ENCODE measurements at places on chromosomes 3 and 15.

GRCh38 chr3:8482960-8483665 is 18.5 kb upstream of the LMCD1 start:
- peak; percentile 71 for DNase-seq

- DNase-seq = no peak
Observed at GRCh38 chr15:70048578-70049514, 48.9 kb downstream of the TLE3 start.

DNA sequence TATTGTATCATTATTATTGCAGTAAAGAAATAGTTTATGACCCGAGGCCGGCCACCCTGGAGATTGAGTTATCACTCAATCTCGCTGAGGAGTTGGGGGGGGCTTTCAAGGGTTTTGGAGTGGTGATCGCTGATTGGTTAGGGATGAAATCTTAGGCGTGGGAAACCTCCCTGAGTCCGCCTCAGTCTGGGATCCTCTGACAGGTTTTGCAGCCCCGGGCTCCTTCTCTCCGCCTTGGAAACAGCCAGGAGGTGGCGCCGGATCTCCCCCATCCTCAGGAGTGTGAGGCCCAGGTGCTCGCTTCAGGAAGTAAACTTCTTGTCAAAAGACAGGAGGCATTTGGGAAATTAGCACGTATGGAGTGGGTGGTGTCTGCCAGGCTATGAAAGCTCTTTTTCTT is 41.1 kb upstream of the SEC61A1 start:
- no peak for DNase-seq

GRCh38 chr15:99692825-99693224 is 40.4 kb downstream of the LYSMD4 start:
- DNase-seq = no peak

DNA sequence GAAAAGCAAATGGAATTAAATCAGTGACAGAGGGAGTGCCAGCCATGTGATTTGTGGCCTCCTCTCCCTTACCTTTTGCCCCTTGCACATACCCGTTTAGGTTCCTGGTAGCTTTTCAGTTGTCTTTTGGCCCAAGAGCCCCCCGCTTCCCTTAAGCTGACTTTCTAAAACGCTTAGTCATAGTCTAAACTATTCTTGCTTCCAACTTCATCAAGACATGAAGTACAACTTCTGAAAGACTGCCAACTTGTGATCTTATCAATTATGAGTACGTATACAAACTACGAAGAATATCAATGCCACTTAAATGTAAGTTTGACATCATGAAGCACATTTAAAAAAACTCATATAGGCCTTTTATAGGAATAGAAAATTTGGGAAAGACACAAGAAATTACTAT is 61.9 kb downstream of the EIF3J start:
- DNase-seq = no peak

GRCh38 chr15:56992725-56993124 is 74.3 kb downstream of the TCF12 start:
- DNase-seq = no peak

DNA sequence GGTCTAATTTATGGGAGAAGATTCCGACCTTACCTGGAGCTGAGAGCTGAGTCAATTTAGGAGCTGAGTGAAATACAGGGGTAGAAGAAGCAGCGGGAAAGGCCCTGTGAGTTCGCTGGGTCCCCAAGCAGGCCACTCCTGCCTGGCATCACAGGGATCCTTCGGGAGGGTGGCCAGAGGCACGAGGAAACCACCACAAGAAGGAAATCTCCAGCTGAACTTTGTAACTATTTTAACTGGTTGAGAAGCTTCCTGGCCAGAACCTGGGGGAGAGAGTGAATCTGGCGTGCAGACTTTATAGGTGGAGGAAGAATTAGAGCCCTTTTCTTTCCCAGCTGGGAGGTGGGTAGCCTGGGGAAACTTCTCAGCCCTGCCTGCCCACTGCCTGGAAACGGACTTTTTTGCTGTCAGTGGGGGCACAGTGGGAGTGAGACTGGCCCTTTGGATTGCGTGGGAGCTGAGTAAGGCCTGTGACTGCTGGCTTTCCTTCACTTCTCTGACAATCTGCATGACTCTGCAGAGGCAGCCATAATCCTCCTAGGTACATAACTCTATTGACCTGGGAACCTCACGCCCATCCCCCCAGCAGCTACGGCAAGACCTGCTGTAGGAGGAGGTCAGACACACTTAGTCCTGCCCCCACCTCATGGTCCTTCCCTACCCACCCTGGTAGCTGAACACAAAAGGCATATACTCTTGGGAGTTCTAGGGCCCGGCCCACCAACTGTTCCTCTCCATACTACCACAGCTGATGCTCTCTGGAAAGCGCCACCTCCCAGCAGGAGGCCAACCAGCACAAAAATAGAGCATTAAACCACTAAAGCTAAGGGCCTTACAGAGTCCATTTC is 340.7 kb downstream of the CNTN3 start:
- no peak for DNase-seq

- no peak for DNase-seq
Observed at GRCh38 chr3:11390411-11391131, 118.4 kb downstream of the ATG7 start.

GRCh38 chr3:95246413-95246812 is 1183.6 kb downstream of the NSUN3 start:
- no peak for DNase-seq

GRCh38 chr15:101203029-101203573 is 48.7 kb downstream of the CHSY1 start:
- no peak for DNase-seq

- no peak for DNase-seq
Observed at GRCh38 chr3:124439603-124440002, 290.6 kb upstream of the UMPS start.

DNA sequence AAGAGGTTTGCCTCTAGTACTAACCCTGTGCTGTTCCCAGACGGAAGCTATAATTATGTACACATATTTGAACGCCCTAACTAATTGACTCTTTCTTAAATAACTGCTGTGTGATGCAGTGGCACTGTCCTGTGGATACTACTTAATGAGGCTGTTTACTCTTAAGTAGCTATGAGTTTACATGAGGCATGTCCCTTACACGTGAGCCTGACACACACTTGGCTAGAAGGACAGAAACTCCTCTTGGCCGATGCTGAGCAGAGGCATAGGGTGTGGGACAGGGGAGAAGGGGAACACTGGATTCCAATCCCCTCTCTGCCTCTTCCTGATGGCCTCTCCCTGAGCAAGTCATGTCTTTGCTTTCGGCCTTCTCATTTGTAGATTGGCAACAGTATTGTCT is 21.9 kb downstream of the EHD4 start:
- DNase-seq = no peak

DNA sequence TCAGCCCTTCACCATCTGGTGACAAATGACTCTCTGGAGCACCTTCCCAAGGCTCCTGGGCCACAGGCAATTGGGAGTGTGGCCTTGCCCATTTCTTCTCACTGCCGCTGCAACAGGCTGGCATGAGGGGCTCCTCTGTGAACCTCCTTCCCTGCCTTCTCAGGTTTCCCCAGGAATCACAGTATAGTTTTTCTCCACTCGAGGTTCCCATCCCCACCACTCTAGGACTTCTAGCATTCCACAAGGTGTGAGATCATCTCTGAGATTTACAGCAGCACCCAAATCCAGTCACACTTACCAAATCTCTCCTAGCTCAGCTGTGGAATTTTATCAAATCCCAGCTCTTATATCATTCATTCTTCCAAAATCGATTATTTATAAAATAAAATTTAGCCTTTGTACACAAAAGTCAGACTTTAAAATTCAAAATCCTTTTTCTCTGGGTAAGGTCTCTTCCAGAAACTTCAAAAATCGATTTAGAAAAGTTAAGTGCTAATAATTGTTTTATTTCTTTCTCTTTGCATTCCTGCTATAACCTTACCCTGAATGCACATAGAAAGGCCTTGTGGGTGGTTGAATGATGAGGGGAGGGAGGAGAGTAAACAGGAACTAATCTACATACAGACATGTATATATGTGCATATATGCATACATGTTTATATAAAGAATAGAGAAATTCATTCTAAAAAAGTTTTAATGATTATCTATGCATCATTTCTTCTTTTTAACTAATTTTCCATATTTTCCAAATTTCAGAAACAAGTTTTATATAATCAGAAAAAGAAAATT is 18.9 kb upstream of the ATP13A4 start:
- no peak for DNase-seq

DNA sequence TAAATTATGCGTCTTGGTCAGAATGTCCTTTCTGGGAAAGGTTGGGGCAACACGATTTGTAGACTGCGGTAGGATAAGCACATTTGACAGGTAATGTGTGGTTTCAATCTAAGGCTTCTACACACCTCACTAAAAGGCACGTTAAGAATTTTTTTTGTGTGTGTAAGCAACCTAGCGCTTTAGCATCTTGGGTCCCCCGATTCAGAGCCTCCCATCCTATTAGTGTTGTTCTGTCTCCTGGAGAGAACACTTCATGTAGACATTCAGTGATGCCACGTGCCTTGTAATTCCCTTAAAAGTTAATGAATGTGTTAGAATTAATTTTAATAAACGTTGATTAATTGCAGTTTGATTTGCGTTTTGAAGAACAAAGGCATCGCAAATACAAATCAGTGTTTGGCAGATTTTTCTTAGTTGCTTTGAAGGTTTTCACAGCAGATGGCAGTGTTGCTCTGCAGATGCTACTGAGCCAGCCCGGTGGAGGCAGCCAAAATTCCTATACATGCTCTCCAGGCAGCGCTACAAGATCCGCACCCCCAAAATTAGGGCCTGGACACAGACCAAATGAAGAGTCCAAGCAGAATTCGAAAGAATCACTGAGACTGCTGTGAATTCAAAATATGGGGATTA is 63.5 kb downstream of the OTOL1 start:
- DNase-seq = no peak

GRCh38 chr15:95174301-95175259 is 943.2 kb downstream of the MCTP2 start:
- no peak for DNase-seq

GRCh38 chr3:89877230-89877629 is 769.8 kb downstream of the EPHA3 start:
- no peak for DNase-seq

GRCh38 chr15:57251308-57251707 is 125.0 kb upstream of the CGNL1 start:
- peak; percentile 53 for DNase-seq

DNA sequence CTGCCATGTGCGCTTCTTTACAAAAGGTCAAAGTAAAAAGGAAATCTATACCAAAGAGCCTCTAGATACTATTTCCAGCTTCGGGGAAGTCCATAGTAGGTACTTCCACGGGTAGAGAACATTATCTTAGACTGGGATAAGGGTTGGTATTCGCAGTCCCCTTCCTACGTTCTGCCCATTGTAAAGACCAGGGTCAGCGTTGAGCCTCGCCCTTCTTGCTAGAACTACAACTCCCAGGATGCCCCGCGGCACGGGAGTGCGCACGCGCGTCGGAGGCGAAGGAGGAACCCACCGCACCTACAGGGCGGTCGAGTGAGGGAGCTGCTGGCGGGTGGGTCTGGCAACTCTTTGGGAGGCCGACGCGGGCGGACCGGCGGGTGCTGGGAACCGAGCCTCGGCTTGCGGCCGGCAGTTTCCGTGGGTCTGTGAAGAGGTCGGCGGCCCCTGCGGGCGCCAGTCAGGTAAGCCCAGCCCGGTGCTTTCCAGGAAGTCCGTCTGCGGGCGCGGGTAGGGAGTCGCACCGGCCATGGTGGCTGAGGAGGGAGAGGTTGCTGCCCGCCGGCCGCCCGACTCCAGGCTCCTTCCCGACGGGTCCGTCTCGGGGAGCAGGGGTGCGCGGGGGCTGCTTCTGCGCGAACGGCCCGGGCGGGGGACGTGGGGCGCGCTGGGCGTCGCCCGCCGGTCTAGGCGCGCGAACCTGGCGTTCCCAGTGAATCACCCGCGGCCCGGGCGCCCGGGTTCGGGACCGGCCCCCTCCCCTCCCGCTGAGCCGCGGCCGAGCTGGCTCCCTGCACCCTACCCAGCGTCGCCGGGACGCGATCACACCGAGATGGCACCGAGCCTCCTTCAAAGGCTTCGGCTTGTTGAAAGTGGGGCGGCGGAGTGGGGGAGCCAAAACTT is at the start of gene TMOD3:
TSS of gene TMOD3 (plus strand) at position 278 of the 900 bp plus-strand sequence. CDS start 33,232 bp downstream, outside the sequence.
- DNase-seq = peak; percentile 90

GRCh38 chr15:63050731-63051155 is 8.2 kb downstream of the TPM1 start:
- DNase-seq = no peak

DNA sequence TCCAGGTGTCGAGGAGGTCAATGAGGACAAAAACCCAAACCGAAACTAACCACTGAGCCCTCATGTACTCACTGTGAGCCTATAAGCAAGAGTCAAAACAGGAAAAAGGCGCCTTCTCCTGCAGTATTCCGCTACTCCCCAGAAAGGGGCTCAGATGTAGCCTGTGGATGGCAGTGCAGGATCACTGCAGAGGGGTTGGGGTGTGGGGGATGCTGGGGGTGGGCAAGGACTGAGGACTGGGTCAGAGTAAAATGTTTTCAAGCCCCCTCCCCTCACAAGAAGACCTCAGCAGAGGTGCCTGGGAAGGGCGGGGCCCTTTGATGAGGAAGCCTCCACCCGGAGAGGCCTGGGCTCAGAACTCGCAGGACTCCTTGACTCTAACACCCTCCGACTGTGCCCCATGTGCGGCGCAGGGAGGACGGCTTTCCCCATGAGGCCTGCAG is 170.1 kb downstream of the OSBPL10 start:
- DNase-seq = no peak

GRCh38 chr3:72738752-72739530 is 109.3 kb downstream of the SHQ1 start:
- DNase-seq = no peak

DNA sequence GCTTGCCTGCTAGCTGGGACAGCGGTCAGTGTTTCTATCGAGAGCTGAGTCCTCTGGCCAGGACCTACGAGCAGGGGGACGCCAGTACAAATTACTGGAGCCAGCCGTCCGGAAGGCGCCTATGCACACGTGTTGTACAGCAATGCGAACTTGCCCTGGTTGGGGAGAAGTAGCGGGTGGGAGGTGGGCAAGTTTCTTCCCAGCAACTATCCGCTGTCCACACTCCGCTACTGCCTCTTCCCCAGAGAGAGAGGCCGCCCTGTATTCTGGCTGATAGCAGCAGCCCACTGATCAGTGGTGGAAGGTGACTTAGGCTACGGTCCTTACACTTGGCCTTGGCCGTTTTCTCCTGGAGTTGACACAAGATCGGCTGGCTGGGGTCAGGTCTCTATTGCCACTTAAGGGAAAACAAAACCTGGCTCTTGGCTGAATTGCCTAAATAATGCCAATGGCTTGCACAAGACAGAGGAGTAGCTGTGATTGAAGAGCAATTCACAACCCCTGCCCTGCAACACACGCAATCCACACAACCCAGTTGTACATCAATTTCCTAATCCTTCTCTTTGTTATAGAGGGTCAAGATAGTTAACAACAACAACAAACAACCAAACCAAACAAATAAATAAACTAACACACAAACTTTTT is 12.8 kb upstream of the SHC4 start:
- DNase-seq = no peak

Measured in SJSA1 (cell line).